ENCODE measurements at places on chromosomes 5 and 9. TPM values are rescaled to one million over a fixed set of nuclear protein-coding genes. Genes with fewer than 3 reads are reported as not detected.

The AMACR gene
- total RNA-seq = 7.7 TPM

The FBP2 gene
- not detected for total RNA-seq

The TEX53 gene
- total RNA-seq = not detected

The TUSC1 gene
- total RNA-seq = 0.25 TPM

DNA sequence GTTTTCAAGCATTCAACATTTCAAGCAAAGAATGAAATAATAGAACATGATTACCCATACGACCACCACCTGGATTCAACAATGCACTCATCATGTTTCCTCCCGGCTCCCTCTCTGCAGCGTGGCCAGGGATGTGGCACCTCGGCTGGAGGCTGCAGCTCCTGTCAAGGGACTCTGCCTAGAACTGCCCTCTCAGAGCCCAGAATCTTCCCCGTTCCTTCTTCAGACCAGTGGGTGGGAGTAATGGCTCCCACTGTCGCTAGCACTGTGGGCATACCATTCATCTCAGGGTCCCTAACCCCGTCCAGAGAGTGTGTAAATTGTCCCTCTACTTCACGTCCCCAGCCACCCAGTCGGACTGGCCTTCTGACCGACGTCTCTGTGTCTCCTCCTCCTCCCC is 118.6 kb upstream of the COL5A1 start:
- no peak for DNase-seq
- no peak overlapping the region for H3K27ac ChIP-seq
- no peak overlapping the region for H3K4me3 ChIP-seq
- no peaks in the 10 kb centered on the region for H3K36me3 ChIP-seq
- H3K4me1 ChIP-seq = no peaks in the 10 kb centered on the region
- no peaks in the 10 kb centered on the region for H3K27me3 ChIP-seq

DNA sequence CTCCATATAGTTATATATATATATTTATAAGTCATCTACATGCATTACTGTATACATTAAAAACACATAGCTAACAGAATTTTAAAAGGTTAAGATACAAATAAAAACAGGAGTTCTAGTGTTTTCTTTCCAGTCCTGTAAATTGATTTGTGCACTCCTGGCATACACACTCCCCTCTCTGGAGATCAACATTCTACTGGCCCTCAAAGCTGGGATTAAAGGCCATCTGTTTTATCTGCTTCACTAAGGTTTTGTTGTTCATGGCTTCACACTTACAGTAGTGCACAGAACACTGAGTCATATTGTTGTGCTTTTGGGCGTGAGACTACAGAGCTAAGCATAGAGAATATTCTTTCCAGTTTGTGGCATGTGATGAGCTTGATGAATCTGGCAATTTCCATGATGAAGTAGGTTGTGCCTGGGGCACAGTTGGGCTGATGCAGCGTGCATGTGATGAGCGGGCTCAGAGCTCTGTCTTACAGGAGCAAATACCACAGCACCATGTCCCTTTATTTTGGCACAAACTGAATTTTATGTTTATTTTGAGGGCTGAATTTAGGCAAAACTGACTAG is 98.2 kb downstream of the TAF11L14 start:
- H3K27me3 ChIP-seq = no peaks in the 10 kb centered on the region
- DNase-seq = no peak
- H3K27ac ChIP-seq = no peak overlapping the region
- no peaks in the 10 kb centered on the region for H3K36me3 ChIP-seq
- H3K4me3 ChIP-seq = no peak overlapping the region

GRCh38 chr5:75072061-75072460 is 19.7 kb upstream of the GCNT4 start:
- H3K36me3 ChIP-seq = no peaks in the 10 kb centered on the region
- DNase-seq = no peak
- no peaks in the 10 kb centered on the region for H3K27me3 ChIP-seq
- no peak overlapping the region for H3K4me3 ChIP-seq

DNA sequence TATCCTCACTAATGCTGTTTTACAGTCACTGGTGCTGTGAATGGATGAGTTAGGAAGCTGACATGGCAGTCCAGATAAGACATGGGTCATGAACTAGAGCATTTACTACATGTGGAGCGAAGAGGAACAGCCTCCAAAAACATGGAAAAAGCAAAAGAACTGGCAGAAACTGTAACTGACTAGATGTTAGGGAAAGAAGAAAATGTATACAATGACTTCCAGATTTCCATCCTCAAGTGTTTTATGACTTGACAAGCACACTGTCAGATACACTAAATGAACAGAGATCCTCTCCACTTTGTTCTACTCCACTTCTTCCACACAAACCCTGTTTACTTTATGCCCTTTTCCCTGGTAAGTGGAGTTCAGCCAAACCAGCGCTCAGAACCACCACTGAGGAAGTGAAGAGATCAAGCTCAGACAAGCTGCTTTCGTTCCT is 11.5 kb downstream of the HMGCS1 start:
- peaks cover 50% of the 10 kb centered on the region for H3K4me1 ChIP-seq
- no peak for DNase-seq
- H3K27ac ChIP-seq = no peak overlapping the region
- H3K27me3 ChIP-seq = no peaks in the 10 kb centered on the region
- H3K4me3 ChIP-seq = no peak overlapping the region

DNA sequence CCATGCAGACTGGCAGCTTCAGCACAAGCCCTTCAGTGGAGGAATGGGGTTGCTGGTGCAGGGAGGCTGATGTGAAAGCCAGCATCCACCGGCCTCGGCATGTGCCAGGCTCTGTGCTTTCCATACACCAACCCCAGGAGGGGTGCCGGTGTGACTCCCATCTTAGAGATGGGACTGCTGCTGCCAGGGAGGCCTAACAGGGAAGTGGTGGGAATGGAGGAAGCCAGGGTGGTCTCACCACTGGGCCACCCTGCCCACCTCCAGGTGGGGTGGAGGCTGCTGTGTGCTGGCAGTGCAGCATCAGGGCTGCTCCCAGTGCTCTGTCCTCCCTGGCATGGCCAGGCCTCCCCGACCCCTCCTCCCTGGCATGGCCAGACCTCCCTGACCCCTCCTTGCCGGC is 32.8 kb upstream of the PITX1 start:
- H3K4me3 ChIP-seq = no peak overlapping the region
- H3K27me3 ChIP-seq = no peaks in the 10 kb centered on the region
- no peaks in the 10 kb centered on the region for H3K36me3 ChIP-seq
- no peak for DNase-seq

DNA sequence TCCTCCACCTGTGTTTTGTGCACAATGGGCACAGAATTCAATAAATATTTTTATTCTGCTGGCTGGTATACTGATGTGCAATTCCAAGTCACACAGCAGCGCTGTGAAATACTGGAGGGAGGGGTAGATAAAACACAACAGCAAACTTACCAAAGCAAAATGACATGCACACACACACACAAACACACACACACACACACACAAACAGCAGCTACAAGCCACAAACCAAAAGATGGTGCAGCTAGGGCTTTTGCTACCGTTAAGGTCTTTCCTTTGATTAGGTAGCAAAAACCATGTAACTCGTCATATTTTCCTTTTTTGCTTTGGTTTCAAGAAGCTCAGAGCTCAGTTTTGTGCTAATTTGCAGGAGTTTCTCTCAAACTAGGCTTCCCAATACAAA is 1.8 kb upstream of the TBCA start:
- H3K27me3 ChIP-seq = no peaks in the 10 kb centered on the region
- H3K27ac ChIP-seq = no peak overlapping the region
- peak; percentile 27 for DNase-seq
- peaks cover 40% of the 10 kb centered on the region for H3K4me1 ChIP-seq
- peaks cover 16% of the 10 kb centered on the region for H3K36me3 ChIP-seq

DNA sequence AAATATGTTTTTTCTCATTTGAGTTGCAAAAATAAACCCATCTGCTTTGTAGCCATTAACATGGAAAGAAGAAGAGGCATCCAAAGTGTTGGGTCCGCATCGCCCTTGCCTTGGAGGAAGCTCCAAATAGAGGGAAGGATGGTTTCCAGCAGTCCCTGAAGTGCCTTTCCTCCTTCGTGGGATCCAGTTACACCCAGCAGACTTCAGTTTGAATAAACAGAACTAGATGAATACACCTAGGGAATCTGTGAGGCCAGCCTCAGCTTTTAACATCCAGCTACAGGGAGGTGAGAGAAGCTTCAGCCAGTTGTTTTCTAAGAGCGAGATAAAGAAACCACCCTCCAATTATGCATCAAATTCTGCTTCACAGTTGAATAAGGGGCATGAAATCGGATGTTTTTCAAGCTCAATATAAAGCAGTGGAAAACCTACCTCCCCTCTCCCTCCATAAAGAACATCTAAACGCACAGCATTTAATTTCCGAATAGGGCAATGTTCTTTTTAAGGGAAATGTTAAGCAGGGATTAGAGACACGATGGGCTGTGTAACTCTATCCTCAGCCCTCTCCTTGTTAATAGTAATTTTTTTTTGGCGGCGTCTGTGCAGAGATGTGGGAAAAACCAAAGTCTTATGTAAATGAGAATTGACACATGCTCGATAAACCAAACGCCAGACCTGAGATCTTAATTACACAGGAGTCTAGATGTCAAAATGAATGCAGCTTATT is 264.7 kb downstream of the SLIT3 start:
- H3K27me3 ChIP-seq = peaks cover 4% of the 10 kb centered on the region
- no peak overlapping the region for H3K4me3 ChIP-seq

GRCh38 chr5:36705055-36705454 is 98.6 kb downstream of the SLC1A3 start:
- peaks cover 2% of the 10 kb centered on the region for H3K36me3 ChIP-seq
- no peaks in the 10 kb centered on the region for H3K4me1 ChIP-seq
- H3K27ac ChIP-seq = no peak overlapping the region
- no peak for DNase-seq
- H3K4me3 ChIP-seq = no peak overlapping the region

GRCh38 chr9:79111653-79112052 is 460.1 kb upstream of the TLE4 start:
- H3K27ac ChIP-seq = no peak overlapping the region
- no peaks in the 10 kb centered on the region for H3K4me1 ChIP-seq
- H3K36me3 ChIP-seq = no peaks in the 10 kb centered on the region
- peaks cover 4% of the 10 kb centered on the region for H3K27me3 ChIP-seq
- DNase-seq = no peak

DNA sequence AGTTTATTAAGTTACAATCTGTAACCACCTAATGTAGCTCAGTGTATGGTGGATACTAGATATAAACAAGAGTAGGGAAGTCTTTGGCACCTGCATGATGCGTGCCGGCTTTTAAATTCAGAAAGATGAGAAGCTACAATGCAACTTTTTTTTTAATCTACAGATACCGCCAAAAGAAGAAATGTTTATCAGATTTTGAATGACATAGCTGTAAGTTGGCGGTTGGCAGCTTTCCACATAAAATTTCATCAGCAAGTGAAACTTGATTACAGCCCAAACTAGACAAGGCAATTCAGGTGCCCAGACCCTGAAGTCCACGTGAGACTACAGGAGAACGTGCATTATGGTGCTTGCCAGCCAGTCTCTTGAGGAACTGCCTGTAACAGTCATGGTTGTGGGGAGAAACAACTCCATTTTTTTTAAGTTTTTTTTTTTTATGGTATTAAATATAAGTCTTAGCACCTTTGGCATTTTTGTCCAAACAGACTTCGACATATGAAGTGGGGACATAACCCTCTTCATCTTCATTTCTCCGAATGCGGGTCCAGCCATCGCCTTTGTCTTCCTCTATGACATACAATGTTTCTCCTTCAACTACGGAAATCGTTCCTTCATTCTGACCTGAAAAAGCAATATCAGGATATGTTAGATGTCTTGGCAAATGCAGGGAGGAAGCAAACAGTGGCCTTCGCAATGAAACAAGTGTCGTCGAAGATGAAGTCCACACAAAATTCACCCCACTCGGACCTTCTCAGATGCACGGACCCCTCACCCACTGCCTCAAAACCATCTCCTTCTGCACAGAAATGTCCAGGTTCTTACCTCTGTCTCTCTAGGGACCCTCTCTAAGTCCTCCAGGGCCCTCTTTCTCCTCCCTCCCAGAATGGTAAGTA is 60.4 kb downstream of the USP20 start:
- H3K4me3 ChIP-seq = peak overlapping the region; percentile 2
- H3K4me1 ChIP-seq = peaks cover 65% of the 10 kb centered on the region
- no peaks in the 10 kb centered on the region for H3K27me3 ChIP-seq
- peak; percentile 74 for DNase-seq
- H3K27ac ChIP-seq = peak overlapping the region; percentile 99

- no peaks in the 10 kb centered on the region for H3K27me3 ChIP-seq
- DNase-seq = no peak
- H3K4me3 ChIP-seq = no peak overlapping the region
- no peak overlapping the region for H3K27ac ChIP-seq
Measured at GRCh38 chr9:20505574-20505973, 116.7 kb downstream of the MLLT3 start.

Data from activated CD8-positive, alpha-beta T cell treated with anti-CD3 and anti-CD28 coated beads for 36 hours (primary cell).